ENCODE measurements at places on chromosomes 3 and 15. TPM values are rescaled to one million over a fixed set of nuclear protein-coding genes. Genes with fewer than 3 reads are reported as not detected.

DNA sequence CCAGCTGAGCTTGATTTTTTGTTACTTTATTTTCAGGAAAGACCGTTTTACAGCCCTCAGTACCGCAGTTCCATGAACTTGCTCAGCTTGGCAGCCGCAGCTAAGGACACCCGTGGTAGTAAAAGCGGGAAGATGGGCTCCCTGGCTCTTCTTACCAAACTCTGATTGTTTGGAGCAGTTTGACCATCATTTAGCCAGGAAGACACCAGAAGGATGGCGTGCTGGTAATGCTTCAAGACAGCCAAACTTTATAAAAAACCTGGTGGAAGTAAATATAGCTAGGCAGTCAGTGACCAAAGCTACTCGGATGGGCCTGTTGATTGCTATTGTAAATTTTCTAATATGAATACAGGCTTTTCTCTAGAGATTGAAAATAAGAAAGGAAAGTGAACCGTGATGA is 28.9 kb downstream of the POLR2M start:
- H3K4me3 ChIP-seq, result no peak overlapping the region
- H3K36me3 ChIP-seq, result no peaks in the 10 kb centered on the region
- DNase-seq, result no peak
- no peak overlapping the region for H3K27ac ChIP-seq

DNA sequence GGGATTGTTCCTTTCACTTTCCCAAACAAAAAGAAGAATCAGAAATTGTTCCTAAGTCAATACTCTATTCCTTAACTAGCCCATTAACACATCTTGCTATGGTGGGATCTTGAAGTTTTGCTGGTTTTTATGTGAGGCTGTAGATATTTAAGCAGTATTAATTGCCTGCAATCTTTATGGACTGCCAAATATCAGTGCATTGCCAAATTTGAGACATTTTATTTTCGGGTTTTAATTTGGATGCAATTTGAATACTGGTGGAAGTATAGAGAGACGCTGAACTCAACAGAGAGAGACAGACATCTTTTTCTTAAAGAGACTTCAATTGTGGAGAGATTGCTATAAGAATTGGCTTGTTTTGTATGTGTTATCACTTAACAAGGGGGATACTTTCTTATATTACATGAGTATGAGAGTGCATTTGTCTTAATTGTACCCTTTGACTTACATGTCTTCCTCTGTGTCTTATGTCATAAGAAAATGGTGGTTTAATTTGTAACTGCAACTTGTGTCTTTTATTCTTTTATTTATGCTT is 10.0 kb downstream of the CADM2 start:
- H3K27ac ChIP-seq, result no peak overlapping the region
- no peak overlapping the region for H3K4me3 ChIP-seq
- no peaks in the 10 kb centered on the region for H3K36me3 ChIP-seq
- no peaks in the 10 kb centered on the region for H3K27me3 ChIP-seq

DNA sequence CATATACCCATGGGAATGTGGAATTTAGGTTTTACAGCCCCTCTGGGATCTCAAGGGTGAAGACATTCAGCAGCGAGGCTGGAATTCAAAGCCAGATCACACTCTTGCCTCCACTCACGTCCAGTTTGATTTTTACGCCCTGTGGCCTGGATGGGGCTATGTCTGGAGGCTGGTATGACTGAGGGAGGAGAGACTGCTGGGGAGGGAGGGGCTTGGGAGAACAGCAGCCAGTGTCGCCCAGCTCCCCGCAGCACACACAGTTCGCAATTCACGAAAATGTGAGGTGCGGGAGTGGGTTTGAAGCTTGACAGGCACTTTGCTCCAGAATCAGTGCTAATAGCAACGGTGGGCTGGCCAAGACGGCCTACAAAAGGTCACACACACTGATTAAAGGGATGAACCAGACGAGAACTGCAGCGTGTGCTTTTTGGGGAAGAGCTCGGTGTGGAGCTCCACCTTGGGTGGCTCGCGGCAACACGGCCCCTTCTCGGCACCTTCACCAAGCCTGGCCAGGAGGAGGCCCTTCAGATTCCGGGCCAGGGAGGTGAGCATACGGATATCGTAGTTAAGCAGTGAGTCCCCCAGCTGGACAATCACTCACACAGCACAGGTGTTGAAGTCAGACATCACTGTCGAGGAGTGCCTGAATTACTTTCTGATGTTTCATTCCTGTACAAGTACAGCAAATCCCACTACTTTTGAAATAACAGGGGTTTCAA is 16.4 kb downstream of the EHD4 start:
- no peak overlapping the region for H3K4me3 ChIP-seq
- peaks cover 3% of the 10 kb centered on the region for H3K4me1 ChIP-seq
- H3K27me3 ChIP-seq, result no peaks in the 10 kb centered on the region
- no peaks in the 10 kb centered on the region for H3K36me3 ChIP-seq

DNA sequence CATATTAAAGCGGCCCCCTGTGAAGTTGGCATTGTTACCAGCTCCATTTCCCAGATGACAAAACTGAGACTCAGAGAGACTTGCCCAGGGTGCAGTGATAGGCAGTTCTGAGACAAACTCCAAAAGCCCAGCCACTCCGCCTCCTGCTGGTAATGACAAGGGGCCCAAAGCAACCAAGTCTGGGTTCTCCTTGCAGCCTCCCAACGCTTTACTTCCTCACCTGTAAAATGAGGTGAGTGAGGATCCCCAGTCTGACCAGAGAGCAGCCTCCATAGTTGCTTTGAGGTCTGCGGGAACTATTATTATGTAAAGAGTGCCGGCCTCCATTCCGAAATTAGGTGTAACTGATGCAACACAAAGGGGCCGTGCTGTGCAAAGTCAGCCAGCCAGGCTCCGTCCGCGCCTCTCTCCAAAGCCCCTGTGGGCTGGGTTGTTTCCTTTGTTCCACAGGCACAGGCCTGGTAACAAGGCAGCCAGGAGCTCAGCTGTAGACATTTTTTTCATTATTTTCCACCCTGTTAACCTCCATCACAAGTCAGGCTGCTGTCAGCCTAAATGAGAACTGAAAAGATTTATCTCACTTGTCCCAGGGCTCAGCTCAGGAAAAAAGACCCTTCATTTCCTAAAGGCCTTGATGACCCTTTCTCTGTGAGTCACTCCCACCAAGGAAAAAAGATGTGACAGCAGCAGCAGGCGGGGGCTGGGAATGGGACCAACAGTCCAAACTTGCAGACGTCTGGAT is 139.1 kb upstream of the RAD18 start:
- H3K27ac ChIP-seq, result no peak overlapping the region
- H3K4me3 ChIP-seq, result no peak overlapping the region
- no peaks in the 10 kb centered on the region for H3K27me3 ChIP-seq
- no peaks in the 10 kb centered on the region for H3K36me3 ChIP-seq
- no peak for DNase-seq
- no peaks in the 10 kb centered on the region for H3K4me1 ChIP-seq

GRCh38 chr3:50582083-50582482 is 12.8 kb downstream of the HEMK1 start:
- no peak for DNase-seq
- H3K27ac ChIP-seq, result no peak overlapping the region
- no peaks in the 10 kb centered on the region for H3K4me1 ChIP-seq
- H3K36me3 ChIP-seq, result no peaks in the 10 kb centered on the region
- H3K4me3 ChIP-seq, result no peak overlapping the region

GRCh38 chr3:111481551-111481950 is 60.4 kb upstream of the CD96 start:
- no peak overlapping the region for H3K4me3 ChIP-seq
- DNase-seq, result no peak
- no peaks in the 10 kb centered on the region for H3K36me3 ChIP-seq
- H3K27ac ChIP-seq, result no peak overlapping the region
- H3K4me1 ChIP-seq, result no peaks in the 10 kb centered on the region

- no peaks in the 10 kb centered on the region for H3K27me3 ChIP-seq
- peak overlapping the region; percentile 94 for H3K4me3 ChIP-seq
- no peaks in the 10 kb centered on the region for H3K36me3 ChIP-seq
- H3K4me1 ChIP-seq, result peaks cover 7% of the 10 kb centered on the region
These were observed 841 bp downstream of the POGLUT1 start for GRCh38 chr3:119469418-119470189.

- no peaks in the 10 kb centered on the region for H3K36me3 ChIP-seq
- no peak overlapping the region for H3K27ac ChIP-seq
- no peaks in the 10 kb centered on the region for H3K4me1 ChIP-seq
These were observed 239.3 kb upstream of the C2CD4B start for GRCh38 chr15:62404194-62404985.

GRCh38 chr3:10557781-10558373 is 52.5 kb upstream of the ATP2B2 start:
- no peak for DNase-seq
- no peak overlapping the region for H3K4me3 ChIP-seq
- H3K27ac ChIP-seq, result no peak overlapping the region
- H3K27me3 ChIP-seq, result peaks cover 79% of the 10 kb centered on the region
- H3K4me1 ChIP-seq, result no peaks in the 10 kb centered on the region

DNA sequence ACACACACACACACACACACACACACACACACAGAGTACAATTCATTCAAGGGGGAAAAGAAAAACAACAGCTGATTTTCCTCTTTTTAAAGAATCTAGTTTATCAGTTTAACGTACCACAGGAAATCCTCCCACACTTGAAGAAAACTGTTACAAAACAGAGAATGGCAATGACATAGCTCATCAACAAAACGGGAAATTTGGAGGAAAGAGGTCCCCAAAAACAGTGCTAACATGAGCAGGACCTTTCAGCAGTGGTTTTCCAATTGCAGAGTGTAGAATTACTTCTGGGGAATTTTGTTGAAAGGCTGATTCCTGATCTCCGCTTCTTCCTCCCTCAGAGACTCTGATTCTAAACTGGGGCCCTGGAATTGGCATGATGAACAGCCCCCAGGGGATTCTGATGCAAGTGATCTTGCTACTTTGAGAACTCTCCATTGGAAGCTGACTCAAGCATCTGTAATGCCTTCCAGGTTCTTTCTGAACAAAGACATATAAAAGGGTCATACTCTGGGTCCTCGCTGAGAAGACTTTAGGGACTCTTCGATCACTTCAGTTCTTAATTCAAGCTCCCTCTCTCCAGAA is 442.6 kb upstream of the PROK2 start:
- no peaks in the 10 kb centered on the region for H3K4me1 ChIP-seq
- no peaks in the 10 kb centered on the region for H3K36me3 ChIP-seq
- peaks cover 9% of the 10 kb centered on the region for H3K27me3 ChIP-seq
- H3K27ac ChIP-seq, result no peak overlapping the region
- no peak overlapping the region for H3K4me3 ChIP-seq
- no peak for DNase-seq

- no peaks in the 10 kb centered on the region for H3K4me1 ChIP-seq
- H3K27me3 ChIP-seq, result no peaks in the 10 kb centered on the region
- no peak overlapping the region for H3K27ac ChIP-seq
- DNase-seq, result no peak
- H3K36me3 ChIP-seq, result no peaks in the 10 kb centered on the region
These were observed 17.2 kb downstream of the RASGRP1 start for GRCh38 chr15:38547255-38547997.

DNA sequence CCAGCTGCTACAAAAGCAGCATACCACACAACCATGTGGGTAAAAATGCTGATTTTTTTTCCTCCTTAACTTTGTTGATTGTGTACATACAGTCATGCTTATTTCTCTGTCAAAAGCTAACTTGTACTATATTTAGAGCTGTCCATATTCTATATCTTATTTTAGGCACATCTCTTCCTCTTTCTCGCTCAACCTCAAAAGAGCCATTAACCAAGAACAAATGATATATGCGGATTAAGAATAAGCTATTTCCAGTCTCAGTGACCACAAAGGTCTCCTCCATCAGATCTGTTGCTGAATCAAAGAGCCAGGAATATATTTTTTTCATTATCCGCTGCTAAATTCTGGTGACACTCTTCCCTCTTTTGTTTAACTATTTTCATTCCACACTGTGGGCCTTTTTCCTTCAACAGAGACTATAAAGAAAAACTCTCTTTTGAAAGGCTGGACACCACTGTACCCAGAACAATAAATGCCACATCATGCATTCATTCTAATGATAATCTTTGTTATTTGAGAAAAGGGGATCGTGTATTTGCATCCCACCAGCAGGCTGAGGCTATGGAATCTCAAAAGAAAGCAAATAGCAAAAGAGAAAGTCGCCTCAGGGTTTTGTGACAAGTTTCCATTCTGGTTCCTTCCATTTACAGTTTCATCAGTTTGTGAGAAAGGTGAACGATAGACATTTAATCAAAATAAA is 8.0 kb downstream of the TMEM212 start:
- H3K4me3 ChIP-seq, result no peak overlapping the region
- no peak for DNase-seq
- H3K36me3 ChIP-seq, result no peaks in the 10 kb centered on the region
- no peaks in the 10 kb centered on the region for H3K27me3 ChIP-seq
- no peaks in the 10 kb centered on the region for H3K4me1 ChIP-seq

DNA sequence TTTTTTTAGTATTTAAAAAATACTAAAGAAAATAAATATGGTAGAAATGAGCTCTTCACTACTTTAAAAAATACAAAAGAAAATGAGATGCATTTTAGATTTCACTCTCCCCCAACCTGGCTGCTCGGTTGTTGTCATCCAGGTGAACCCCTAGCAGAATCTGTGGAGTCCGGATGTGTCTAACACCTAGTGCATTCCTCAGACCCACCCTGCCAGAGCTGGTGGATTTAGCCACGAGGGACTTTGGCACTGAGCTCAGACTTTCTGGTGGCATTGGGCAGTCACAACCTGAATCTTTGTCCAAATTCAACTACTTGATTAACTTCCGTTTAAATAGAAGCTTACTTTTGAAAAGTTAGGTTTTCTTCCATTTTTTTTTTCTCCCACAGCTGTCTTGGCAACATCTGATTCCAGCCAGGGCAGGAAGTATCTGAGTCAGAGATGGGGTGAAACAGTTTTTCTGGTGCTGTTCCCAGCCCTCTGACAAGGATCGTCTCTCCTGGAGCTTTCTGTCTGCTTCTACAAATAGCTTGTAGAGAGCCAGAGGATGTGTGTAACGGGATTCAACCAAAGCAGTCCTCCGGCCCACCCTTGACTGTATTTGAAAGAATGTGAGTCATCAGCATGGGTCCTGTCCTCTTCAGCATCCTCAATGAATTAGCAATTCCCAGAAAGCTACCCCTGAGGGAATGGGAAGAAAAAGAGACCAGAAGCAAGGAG is 301.8 kb upstream of the MCTP2 start:
- no peaks in the 10 kb centered on the region for H3K4me1 ChIP-seq
- H3K27me3 ChIP-seq, result peaks cover 8% of the 10 kb centered on the region
- H3K36me3 ChIP-seq, result no peaks in the 10 kb centered on the region
- no peak for DNase-seq

- peaks cover 6% of the 10 kb centered on the region for H3K27me3 ChIP-seq
- DNase-seq, result no peak
- no peaks in the 10 kb centered on the region for H3K4me1 ChIP-seq
- H3K36me3 ChIP-seq, result no peaks in the 10 kb centered on the region
- H3K4me3 ChIP-seq, result no peak overlapping the region
These were observed 56.6 kb upstream of the CSTA start for GRCh38 chr3:122268257-122269024.

GRCh38 chr3:65483480-65483879 is 555.2 kb downstream of the MAGI1 start:
- H3K36me3 ChIP-seq, result no peaks in the 10 kb centered on the region
- H3K27ac ChIP-seq, result no peak overlapping the region
- H3K27me3 ChIP-seq, result no peaks in the 10 kb centered on the region
- DNase-seq, result peak; percentile 40

CACNA2D2 gene
- not detected for total RNA-seq

BCL2A1 gene
- total RNA-seq, result not detected

SI gene
- not detected for total RNA-seq

ALDH1A3 gene
- 469 TPM for total RNA-seq

MAGEF1 gene
- 97.2 TPM for total RNA-seq

SRPRB gene
- 25.5 TPM for total RNA-seq

BCHE gene
- not detected for total RNA-seq

CFAP44 gene
- total RNA-seq, result 9.1 TPM

CHRM5 gene
- total RNA-seq, result not detected
